ENCODE measurements at places on chromosomes 16 and 17.

DNA sequence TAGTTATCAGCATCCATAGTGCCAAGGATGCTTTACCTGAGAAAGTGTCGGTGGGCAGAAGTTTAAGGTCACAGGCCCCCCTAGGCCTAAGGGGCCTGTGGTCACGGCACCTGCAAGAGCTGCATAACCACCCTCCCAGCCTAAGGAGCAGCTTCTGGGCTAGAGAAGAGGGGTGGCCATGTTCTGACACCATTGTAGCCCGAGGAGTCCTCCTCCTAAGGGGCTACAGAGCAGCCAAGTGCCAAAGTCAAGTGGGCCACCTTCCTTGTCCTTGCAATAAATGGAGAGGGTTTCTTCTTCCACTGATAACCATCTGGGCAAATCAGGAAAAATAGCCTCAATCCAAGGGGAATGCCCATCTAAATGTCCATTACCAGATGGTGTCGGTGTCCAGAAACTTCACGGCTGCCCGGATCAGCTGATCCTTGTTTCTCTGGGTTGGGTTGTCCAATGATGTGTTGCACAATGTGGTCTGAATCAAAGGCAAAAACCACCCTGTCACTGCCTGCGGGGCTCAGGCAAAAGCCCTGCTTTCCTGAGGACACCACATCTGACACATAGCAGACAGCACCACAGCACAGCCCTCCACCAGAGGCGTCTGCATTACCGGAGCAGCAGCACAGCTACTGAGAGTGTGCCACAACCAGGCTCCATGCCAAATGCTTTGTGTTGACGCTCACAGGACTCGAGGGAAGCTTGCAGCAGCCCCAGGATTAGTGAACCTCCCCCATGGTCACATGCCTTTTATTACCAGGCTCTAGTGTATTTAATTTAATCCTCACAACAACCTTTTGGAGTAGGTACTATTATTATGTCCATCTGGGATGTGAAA lies 12.8 kb downstream of the ATPAF2 start:
- peak; percentile 71 for DNase-seq

DNA sequence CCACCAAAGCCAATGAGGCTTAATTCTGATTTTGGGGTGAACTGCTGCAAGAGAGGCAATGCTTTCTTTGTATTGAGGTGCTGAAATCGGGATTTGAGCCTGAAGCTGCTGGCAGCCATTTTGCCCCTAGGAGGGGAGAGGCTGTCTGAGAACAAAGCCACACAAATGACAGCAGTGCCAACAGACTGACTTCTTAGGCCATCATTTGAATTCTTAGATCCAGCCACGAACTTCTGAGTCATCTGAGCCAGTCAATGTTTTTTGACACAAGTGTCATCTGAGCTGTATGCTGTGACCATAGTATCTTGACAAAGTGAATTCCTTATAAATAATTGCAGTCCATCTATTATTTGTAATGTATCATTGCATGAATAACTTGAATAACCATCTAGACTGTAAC lies 29.0 kb downstream of the HYDIN start:
- DNase-seq: no peak

DNA sequence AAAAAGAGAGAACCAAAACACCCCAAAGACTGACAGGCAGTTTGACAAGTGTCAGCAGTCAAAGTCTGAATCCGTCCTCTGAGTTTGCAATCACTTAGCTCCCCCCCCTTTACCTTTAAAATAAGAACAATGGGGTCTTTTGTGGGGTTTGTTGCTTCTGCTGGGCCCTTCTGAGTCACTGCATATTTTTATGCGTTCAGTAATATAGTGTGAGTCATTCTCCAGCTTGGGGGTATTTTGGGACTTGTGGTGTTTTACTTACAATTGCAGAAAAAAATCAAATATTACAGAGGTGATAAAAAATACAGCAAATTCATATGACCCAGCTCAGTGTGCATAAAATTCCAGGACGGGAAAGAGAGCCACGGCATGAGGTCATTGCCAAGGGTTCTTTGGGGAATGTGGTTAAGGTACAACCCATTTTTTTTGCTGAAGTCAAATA lies 120.1 kb downstream of the CYLD start:
- no peak for DNase-seq

DNA sequence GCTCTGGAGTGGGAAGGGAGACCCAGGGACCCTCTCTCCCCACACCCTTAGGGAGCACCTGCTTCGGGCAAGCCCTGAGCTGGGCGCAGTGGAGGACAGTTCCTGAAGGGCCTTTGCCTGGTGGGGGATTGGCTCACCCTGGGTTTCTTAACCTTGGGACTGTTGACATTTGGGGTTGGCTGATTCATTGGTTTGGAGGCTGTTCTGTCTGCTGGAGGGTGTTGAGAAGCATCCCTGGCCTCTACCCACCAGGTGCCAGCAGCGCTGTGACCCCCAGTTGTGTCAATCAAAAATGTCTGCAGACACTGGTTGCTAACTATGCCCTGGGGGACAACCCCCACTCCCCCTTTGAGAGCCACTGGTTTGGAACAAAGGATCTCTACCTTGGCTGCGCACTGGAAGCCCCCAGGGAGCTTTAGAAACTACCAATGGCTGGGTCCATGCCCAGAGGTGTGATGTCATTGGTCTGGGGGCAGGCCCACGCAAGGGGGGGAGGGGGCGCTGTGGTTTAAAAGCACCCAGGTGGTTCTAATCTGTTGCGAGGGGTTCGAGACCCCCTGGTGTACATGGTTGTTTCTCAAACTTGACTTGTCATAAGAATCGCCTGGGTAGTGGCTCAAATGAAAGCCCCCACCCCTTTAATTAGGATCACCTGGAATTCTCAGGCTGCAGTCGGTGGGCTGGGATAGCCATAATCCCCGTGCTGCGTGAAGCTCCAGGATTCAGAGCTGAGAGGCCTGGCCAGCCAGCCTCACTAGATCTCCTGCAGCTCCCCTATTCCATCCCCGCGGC lies 151.9 kb upstream of the GSE1 start:
- DNase-seq: no peak

- DNase-seq: no peak
These were observed 1550.3 kb downstream of the CDH8 start for GRCh38 chr16:60485872-60486489.

GRCh38 chr17:10226930-10227695 lies 28.7 kb upstream of the GAS7 start:
- peak; percentile 84 for DNase-seq

GRCh38 chr17:46273541-46274236 lies 21.2 kb upstream of the LRRC37A start:
- no peak for DNase-seq

- DNase-seq: no peak
These were observed 124.0 kb downstream of the ABCC6 start for GRCh38 chr16:16099320-16099719.

DNA sequence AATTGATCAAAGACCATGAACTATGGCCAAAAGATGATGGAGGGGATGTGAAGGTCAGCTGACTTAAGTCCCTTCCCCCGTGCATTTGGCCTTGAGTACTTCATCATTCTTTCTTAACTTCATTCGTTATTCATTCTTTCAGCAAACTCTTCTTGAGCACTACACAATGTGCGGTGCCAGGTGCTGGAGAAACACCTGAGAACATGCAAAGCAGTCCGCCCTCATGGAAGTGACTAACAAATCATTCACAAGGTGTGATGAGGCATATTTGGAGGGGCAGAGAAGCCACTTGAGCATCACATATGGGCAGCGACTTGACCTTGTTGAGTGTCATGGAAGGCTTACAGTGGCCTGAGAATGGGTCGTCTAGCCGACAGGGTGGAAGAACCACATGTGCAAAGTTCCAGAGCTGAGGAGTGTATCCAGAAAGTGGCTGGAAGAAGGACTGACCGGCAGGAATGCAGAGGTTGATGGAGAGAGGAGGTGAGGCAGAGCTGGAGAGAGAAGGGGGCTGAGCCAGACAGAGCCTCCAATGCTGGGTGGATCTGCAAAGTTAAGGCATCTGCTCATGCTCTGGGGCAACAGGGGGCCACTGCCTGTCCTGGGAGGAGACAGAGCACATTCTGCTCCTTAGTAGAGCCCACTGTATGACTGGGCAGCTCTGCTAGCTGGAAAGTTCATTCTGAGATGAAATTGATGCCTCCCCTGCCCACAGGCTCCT lies 25.1 kb upstream of the EIF1 start:
- no peak for DNase-seq

GRCh38 chr17:17391668-17392370 lies 85.0 kb upstream of the MED9 start:
- DNase-seq: no peak

DNA sequence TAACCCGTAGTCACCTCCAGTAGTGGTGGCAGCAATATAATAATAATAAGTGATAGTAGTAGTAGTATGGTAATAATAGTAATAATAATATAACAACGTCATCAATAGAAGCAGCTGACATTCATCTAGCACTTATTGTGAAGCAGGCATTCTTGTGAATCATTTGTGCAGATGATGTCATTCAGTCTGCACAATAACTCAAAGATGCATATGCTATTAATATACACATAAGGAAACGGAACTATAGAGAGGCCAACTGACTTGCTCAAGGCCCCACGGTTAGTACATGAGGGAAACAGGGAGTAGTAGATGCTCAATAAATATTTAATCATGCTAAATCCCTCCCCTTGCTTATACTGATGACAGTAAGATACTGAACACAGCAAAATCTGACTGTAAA lies 35.4 kb upstream of the GAN start:
- no peak for DNase-seq

- DNase-seq: no peak
These were observed 59.1 kb upstream of the ELAC2 start for GRCh38 chr17:13076905-13077304.

GRCh38 chr16:55367301-55367811 lies 43.4 kb downstream of the IRX6 start:
- DNase-seq: no peak

- no peak for DNase-seq
These were observed 55.0 kb upstream of the RPL38 start for GRCh38 chr17:74148446-74148845.

DNA sequence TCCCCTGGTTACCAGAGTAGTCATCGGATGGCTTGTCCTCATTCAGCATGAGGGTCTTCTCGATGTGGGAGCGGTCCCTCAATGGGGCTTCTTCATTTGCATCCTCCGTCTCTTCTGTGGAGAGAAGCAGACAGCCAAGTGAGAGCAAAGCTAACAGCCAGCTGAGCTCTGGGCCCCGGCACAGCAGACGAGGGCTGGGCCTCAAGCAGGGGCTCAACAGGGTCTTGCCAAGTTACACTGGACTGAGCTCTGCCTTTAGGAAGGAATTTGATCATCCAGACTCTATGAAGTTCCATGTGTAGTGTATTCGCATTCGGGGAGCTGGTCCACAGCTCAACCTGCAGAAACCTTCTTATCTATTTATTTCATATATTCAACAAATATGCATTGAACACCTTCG lies 37.4 kb downstream of the SRL start:
- no peak for DNase-seq

GRCh38 chr16:2964475-2965336 lies 631 bp downstream of the KREMEN2 start:
- DNase-seq: peak; percentile 97

DNA sequence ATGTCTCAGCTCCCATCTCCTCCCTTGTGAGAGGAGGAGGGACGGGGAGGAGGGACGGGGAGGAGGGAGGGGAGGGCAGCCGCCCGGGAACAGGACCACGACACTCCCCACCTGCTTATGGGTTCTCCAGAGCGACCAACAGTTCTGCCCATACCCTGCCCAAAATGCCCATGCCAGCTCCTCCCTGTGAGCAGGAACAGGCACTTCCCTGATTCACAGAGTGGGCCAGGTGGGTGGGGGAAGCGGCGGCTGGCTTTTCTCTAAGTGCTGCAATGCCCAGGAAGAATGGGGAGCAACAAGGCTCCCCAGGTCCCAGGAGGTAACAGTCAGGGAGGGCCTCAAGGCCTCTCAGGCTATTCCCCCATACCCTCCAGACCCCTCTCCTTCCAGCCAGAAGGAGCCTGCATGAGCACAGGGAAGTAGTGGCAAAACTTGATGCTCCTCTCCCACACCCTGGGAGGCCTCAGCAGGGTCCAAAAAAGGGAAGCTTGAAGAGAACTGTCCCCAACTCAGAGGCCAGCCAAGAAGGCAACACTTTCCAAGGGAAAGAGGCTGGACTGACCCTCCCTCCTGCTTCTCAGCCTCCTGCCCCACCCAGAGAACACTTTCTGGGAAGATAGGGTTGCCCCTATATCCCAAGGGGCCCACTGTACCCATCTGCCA lies 53.8 kb downstream of the MYO18A start:
- DNase-seq: no peak

- DNase-seq: no peak
These were observed 34.2 kb downstream of the TXNDC11 start for GRCh38 chr16:11708421-11708820.

- DNase-seq: no peak
These were observed 18.0 kb downstream of the GRB7 start for GRCh38 chr17:39755554-39756379.

DNA sequence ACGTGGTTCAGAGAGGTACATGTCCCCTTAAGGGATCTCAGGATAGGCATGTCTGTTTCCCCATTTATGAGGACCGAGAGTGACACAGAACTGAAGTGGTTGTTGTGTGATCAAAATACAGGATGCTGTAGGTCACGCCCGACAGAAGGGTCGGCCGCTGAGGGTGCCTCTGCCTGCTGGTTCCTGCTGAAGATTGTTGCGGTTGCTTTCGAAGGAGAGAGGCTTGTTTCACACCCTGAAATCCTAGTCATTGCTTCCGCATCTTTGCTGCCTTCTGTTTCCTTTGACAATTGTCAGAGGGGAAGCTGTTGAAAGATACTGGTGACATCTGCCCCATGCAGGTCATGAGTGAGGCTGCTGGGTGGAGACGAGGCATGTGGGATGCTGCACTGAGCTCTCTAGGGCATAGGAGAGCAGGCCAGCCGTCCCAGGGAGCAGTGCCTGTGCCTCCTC lies 3.8 kb upstream of the NAT9 start:
- DNase-seq: no peak

GRCh38 chr17:1724869-1725641 lies 551 bp downstream of the WDR81 start:
- DNase-seq: peak; percentile 81

DNA sequence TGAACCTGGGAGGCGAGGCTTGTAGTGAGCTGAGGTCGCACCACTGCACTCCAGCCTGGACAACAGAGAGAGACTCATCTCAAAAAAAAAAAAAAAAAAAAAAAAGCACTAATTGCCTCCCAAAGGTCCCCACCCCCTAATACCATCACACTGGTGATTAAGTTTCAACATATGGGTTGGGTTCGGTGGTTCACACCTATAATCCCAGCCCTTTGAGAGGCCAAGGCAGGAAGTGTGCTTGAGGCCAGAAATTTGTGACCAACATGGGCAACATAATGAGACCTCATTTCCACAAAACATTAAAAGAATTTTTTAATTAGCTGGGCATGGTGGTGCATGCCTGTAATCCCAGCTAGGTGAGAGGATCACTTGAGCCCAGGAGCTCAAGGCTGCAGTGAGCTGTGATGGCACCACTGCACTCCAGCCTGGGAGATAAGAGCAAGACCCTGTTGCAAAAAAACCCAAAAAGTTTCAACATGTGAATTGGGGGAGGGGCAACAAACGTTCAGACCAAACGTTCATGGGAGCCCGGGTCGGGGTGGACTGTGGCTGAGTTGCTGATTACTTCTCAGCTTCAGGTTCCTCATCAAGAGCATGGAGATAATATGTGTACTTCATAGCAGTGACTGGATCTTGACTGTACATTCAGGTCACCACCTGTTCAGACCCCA lies 62.1 kb upstream of the NOL11 start:
- DNase-seq: no peak

Measured in islet precursor cell (in vitro differentiated cells).